ENCODE measurements at places on chromosomes 12 and 14. TPM values are rescaled to one million over a fixed set of nuclear protein-coding genes. Genes with fewer than 3 reads are reported as not detected.

The PTPN21 gene
- 2.6 TPM for polyA plus RNA-seq

The PRR4 gene
- polyA plus RNA-seq = 6.0 TPM

The BTBD6 gene
- polyA plus RNA-seq = 91.4 TPM

The ARID2 gene
- 8.6 TPM for polyA plus RNA-seq

The PPP4R4 gene
- polyA plus RNA-seq = 1.2 TPM

The BCL11B gene
- 1.6 TPM for polyA plus RNA-seq

The GEMIN2 gene
- 12.2 TPM for polyA plus RNA-seq

The PIP4P1 gene
- polyA plus RNA-seq = 34.4 TPM

The RFX4 gene
- polyA plus RNA-seq = 5.5 TPM

The SETD1B gene
- polyA plus RNA-seq = 7.1 TPM

The KANSL2 gene
- polyA plus RNA-seq = 19.5 TPM

The P3H3 gene
- 14.5 TPM for polyA plus RNA-seq

The VPS33A gene
- 13.2 TPM for polyA plus RNA-seq

The LMO3 gene
- 34.7 TPM for polyA plus RNA-seq

The CFAP251 gene
- 5.2 TPM for polyA plus RNA-seq

The PIWIL1 gene
- polyA plus RNA-seq = not detected

The KCNJ8 gene
- 4.4 TPM for polyA plus RNA-seq
